Glomerular endothelial cell (primary cell): ENCODE measurements at places on chromosomes 6 and 20. TPM values are rescaled to one million over a fixed set of nuclear protein-coding genes. Genes with fewer than 3 reads are reported as not detected.

DNA sequence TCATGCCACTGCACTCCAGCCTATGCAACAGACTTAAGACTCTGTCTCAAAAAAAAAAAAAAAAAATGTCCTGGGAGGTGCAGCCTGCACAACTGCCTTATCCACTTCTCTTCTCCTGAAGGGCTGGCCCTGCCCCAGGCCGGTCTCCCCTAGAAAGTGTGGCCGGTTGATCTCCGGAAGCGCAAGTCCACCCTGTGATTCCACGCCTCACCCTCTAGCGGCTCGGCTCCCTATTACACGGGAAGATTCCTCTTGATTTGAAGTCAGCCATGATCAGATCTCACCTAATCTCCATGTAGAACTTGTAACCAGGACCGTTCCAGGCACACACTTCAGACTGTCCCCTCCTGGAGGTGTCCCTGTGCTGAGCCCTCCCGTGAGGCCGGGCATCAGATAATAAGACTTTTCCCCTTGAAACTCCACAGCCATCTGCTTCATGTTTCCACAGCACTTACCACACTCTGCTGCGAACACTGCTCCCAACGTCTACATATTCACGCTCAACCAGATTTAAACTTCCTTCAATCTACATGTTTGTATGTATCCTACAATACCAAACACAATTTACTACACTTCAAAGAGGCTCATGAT lies 49.3 kb upstream of the RPS6KA2 start:
- DNase-seq, result no peak

DNA sequence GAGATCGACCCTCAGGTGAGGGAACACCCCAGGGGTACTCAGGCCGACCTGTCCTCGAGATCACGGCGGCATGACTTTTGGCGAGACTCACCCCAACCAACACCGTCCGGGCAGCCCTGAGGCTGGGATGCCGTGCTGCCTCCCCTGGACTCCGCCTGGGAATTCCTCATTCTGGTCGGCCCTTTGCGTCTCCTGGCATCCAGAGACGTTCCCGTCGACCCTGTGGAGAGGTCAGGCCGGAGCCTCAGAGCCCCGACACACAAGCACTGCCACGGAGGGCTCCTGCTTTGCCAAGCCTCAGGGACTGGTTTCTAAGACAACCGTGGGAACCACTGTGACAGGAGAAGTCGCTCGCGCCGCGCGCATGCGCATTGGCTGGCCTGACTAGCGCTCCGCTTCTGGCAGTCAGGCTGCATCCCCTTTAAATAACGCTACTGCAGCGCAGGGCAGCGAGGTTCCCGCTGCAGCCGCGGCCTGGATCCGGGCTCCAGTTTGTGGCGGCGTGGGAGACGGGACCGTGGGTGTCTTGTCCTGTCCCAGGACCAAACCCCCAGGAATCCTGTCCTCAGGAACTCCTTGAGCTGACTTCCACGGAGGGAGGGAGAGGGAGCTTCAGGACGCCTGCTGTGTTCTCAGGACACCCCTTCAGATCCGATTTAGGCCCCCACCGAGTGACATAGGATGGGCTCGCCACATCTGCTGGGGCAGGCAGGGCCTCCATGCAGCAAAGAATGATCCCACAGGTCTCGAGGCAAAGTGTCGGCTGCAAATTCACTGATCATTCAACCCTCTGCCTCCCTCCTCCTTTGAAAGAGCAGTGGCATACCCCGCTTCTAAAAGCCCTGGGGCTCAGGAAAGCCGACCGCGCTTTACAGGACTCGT lies 163.2 kb upstream of the ZNF337 start:
- no peak for DNase-seq

Gene BPIFA1
- total RNA-seq, result not detected in 2 replicates

Gene WFDC13
- not detected in 2 replicates for total RNA-seq
